CD8-positive, alpha-beta T cell (primary cell): ENCODE measurements at places on chromosomes 2 and 18.

- DNase-seq = no peak
Measured at GRCh38 chr18:46321955-46322354, 217.8 kb downstream of the HAUS1 start.

DNA sequence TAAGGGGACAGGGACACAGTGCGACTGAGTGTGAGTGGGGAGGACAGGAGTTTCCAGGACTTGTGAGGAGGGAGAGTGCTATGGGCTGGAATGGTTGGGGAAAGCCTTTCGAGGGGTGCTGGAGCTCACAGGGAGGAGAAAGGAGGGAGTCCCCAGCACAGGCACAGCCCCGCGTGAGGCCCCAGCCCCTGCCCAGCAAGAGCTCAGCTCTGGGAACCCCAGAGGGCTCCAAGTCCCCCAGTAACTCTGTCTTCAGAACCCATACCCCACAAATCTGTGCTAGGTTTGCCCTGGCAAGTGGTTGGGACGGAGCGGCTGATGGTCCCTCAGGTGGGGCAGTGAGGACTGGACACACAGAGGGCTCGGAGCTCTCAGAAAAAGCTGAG is 75.4 kb downstream of the SFXN5 start:
- DNase-seq = no peak

- DNase-seq = no peak
Measured at GRCh38 chr2:18473241-18474181, 86.9 kb downstream of the RDH14 start.

DNA sequence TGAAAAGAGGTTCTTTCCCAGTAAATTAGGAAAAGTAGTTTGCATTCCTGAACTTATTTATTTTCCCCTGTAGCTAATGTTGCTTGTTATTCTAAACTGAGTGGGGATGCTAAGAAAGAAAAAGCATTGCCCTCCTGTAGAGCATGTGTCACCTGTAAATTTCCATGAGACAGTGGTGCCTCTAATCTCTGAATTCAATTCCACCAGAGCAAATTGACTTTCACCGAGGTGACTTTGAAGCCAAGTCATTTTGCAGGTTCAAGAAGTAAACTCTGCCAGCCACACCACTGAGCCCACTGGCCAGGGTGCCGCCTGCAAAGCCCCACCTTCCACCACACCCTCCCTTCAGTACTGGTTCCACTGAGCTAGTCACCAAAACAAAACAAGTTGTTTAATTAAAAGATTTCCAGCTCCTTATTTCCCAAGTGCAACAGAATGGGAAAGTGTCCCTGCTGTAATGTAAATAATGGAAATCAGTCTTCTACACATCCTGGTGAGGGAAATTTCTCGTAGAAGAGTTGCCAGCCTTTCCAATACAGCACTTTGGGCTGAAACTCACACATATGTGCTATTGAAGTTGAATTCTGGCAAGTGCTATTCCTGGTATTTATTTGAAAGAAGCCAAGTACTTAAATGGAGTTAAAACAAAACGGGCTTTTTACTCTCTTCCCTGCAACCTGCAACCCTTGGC is 254.8 kb downstream of the RNF152 start:
- no peak for DNase-seq

- DNase-seq = no peak
Measured at GRCh38 chr2:100010606-100011005, 131.8 kb downstream of the AFF3 start.

DNA sequence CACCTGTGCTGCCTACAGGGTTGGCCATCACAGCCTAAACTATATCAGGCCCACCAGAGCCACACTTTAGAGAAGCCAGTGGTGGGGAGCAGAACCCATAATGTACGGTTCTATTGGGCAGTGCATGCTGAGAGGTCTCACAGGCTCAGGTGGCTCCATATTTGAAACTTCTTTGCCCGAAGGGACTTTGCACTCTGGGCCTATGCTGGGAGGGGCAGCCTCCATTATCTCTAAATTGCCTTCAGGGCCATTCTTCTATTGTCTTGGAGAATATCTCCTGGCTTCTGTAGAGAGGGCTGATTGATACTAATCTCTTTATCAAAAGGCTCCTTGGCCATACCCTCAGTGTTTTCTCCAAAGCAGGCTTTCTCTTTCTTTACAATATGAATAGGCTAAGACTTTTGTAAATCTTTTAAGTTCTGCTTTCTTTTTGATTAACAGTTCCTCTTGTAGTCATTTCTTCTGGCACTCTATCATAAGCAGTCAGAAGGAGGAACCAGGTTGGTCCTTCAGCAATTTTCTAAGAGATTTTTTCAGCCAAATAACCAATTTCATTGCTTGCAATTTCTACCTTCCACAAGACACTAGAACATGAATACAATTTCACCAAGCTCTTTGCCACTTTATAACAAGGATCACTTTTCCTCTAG is 44.5 kb downstream of the RPE start:
- DNase-seq = no peak

DNA sequence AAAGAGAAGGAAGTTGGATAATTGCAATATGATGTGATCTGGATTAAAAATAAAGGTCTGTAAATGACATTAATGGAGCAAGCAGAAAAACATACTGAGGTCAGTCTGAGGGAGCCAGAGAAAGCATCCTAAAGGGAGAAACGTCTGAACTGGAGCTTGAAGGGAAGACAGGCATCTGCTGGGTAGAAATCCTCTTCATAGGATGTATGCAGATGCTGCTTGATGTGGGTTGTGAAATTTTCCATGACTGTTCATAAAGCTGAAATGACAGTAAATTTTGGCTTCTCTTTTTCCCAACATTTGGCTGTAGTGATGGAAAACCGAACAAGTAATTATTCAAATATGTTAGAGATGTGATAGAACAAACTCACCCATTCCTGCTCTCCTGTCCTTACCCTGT is 287.6 kb downstream of the CAMKMT start:
- DNase-seq = no peak

- DNase-seq = no peak
Measured at GRCh38 chr18:3793545-3793944, 343.6 kb downstream of the TGIF1 start.

GRCh38 chr2:215290980-215291599 is 20.8 kb upstream of the ATIC start:
- no peak for DNase-seq

DNA sequence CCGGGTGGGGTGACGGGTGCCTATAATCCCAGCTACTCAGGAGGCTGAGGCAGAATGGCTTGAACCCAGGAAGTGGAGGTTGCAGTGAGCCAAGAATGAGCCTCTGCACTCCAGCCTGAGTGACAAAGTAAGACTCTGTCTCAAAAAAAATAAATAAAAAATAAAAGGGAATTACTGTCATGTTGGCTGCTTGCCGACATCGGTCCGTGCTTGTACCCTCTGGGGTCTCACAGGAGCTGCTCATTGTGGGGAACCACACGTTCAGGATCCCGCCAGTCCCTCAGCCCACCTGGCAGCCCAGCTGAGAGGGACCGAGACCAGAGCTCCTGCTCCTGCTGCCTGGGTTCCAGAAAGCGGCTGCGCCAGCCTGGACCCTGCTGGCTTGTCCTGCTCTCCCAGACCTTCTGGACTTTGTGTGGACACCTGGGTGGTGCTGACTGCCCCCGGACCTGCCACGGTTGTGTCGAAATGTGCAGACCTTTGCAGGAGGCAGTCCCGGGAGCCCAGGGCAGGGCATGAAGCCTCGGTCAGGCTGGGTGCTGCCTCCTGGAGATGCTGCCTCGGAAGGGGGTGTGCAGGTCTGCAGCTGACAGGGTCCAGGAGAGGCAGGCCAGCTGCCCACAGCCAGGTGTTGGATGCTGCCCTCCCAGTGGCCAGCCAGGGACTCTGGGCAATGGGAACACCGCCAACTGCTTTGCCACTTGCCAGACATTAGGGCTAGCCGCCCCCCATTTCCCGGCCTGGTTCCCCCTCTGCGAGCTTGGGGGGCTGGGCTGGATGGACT is 16.4 kb downstream of the KLF11 start:
- no peak for DNase-seq
